NB4 (cell line): ENCODE measurements at places on chromosomes 12 and 14.

- DNase-seq: no peak
Observed at GRCh38 chr12:51051787-51052186, 3.7 kb downstream of the LETMD1 start.

- no peak for DNase-seq
Observed at GRCh38 chr12:108657130-108657745, 23.5 kb upstream of the SELPLG start.

GRCh38 chr12:58171914-58172313 lies 230.5 kb downstream of the ATP23 start:
- DNase-seq: no peak

DNA sequence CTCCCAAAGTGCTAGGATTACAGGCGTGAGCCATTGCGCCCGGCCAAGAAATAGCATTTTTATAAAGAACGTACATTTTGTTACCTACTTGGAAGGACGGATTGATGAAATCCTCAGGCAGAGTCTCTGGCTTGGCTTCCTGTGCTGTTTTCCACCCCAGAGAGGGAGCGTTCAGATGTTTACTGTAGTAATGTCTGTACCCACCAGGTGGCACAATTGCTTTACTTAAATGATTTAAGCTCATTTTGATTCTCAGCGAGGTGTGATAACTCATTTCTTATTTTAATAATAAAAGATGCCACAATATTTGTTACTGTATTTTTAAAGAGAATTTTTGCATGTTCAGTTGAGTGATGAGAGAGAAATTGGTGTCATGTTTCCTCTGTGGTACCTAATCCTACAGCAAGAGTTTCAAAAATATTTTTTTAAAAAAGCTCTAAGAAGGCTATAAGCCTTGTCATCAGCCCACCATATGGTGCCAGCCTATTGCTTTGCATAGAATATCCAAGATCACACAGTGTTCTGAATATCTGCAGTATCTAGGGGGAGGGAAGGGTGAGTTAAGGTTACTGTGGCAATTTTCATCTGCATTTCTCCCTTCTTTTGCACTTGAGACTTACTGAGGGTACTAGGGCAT lies 82.6 kb upstream of the TRAF3 start:
- DNase-seq: peak; percentile 73

DNA sequence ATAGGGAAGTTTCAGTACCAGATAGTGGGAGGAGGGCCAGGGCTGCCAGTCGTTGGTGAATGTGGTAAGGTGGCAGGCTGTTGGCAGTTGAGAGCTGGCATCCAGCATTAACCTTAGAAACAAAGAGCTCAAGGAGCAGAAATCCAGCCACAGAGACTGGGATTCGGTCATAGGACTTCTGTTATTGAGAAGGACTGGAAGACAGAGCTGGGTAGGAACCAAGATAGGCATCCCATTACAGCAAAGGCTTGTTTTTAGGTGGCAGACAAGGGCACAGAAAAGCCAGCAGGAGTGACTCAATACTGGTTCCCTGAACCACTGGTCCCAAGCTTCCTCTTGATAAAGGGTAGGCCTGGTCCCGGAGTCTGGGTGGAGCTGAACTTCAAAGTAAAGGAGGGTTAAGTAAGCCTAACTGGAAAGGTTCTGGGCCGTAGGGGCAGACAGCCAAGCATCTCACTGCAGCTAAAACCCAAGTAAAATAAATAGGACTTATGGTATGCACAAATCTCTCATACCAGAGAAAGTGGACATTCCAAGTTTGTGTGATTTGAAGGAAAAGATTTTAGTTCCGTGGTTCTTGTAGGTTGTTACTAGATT lies 147.9 kb downstream of the ETV6 start:
- DNase-seq: peak; percentile 85

- DNase-seq: no peak
Observed at GRCh38 chr12:95412482-95413311, 61.3 kb upstream of the METAP2 start.
